ENCODE measurements at places on chromosomes 16 and 17.

DNA sequence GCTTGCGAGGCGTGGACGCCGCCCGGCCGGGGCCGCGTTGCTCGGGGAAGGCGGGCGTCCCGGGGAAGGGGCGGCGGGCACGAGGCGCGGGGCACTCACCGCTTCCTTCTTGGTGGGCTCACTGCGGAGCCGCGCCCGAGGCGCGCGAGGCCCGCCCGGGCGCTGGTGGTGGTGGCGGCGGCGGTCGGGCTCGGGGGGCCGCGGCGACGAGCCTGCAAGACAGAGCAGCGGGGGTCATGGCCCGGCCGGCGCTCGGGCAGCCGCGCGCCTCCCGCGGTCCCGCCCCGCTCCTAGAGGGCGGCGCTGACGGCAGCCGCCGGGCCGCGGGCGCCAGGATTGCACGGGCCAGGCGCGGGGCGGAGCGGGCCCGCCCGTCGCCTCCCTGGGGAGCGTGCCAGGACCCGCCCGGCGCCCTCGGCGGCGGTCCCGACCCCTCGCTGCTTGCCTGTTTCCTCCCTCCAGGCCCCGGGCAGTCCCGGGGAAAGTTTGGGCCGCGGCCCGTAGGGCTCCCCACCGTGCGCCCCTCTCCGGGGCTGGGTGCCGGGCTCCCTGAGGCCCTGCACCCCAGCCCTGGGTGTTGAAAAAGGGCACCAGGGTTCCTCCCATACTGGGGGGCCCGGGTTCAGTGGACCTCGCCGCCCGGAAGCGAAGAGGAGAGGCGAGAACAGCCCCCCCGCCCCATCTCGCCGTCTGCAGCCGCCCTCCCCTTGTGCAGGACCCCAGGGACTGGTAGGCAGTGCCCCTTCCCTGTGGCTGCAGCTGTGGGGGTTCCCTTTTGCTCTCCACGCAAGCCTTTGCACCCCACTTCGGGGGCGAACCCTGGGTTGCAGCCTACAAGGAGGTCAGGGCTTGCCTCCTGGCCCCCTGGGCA is at the start of gene C16orf74:
TSS of gene C16orf74 (minus strand) at position 270 of the 871 bp plus-strand sequence. CDS start 15,879 bp downstream, outside the sequence.
- DNase-seq: no peak

DNA sequence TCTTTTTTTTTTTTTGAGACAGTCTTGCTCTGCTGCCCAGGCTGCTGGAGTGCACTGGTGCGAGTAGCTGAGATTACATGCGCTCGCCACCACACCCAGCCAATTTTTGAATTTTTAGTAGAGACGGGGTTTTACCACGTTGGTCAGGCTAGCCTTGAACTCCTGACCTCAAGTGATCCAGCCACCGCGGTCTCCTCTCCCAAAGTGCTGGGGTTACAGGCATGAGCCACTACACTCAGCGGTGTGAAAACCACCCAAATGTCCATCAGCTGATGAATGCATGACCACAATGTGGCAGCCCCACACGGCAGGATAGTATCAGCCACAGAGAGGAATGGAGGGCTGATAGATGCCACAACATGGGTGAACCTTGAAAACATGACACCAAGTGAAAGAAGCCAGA is 2.1 kb downstream of the P2RX5 start:
- no peak for DNase-seq

GRCh38 chr17:81918832-81919545 is 1.0 kb upstream of the SIRT7 start:
- no peak for DNase-seq

- DNase-seq: no peak
These were observed 2.0 kb upstream of the CCDC92B start for GRCh38 chr17:2751491-2751890.

DNA sequence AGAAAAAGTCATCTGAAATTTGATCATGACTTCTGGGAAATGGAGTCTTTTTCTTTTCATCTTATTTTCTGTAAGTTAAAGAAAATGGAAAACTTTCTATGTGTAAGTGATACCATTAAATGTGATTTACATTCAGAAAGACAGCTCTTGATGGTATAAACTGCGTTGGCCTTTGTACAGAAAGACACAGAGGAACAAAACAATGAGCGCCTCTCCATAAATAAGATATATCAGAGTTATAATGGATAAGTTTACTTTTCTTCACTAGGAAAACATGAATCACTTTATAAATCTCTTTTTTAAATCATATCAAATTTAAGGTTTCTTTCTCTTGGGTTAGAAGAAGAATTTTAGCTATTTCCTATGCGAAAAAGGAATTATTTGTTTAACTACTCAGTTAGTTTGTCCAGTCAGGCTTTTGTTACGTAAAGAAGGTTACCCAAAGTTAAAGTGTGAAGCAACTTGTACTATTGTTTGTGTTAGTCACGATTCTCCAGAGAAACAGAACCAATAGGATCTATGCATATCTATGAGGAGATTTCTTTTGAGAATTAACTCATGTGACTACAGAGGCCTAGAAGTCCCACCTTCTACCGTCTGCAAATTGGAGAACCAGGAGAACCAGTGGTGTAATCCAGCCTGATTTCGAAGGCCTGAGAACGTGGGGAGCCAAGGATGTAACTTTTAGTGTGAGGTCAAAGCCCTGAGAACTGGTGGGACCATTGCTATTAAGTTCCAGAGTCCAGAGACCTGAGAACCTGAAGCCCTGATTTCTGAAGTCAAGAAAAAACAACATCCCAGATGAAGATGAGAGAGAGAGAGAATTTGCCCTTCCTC is 295.4 kb upstream of the KCNJ16 start:
- no peak for DNase-seq

GRCh38 chr16:66904846-66905632 is 13.6 kb downstream of the CDH16 start:
- DNase-seq: no peak

- no peak for DNase-seq
These were observed 49.0 kb upstream of the PIK3R6 start for GRCh38 chr17:8916466-8916865.

DNA sequence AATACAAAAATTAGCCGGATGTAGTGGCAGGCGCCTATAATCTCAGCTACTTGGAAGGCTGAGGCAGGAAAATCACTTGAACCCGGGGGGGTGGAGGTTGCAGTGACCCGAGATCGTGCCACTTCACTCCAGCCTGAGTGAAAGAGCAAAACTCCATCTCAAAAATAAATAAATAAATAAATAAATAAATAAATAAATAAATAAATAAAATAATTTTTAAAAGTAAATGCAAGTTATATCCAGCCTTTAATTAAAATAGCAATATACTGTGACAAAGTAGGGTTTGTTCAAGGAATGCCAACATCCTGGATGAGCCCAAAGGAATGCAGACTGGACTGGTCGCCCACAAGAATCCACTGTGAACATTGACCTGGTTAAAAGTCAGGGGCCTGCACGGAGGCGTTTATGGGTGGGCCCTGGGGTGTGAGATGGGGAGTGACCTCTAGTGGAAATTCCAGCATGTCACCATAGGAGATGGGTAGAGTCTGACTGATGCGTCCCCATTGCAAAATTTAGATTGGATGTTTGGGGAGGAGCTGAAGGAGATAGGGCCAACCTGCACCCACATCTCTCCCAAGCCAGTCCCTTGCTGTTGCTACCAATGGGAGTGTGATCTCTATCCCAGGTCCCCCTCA is 9.7 kb upstream of the PIK3R5 start:
- no peak for DNase-seq
